Bone marrow (tissue), 2 donors: ENCODE measurements at places on chromosomes 5 and 9.
A peak's percentile ranks its signal among the peaks of the same experiment; 100 is the strongest.

DNA sequence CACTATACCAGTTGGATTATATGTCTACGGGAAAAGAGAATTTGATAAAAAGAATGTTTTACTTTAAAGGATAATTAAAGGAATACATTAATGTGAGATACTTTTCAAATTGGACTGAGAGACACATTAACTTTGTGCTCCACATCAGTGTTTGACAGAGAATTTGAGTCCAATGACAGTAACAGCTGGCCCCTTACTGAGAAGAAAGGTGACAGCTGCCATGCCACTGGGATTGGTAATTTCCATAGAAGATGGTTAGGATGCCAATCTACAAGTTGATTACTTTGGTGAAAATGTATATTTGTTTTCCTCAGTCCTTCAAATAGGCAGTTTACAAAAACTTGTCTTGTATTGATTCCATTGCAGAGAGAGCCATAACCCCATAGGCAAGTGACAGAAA lies 578.4 kb downstream of the SLCO4C1 start:
- no peak for DNase-seq

GRCh38 chr9:91162784-91163443 lies 198.8 kb downstream of the AUH start:
- no peak for DNase-seq

GRCh38 chr9:135536216-135536615 lies 9.7 kb upstream of the OBP2A start:
- no peak for DNase-seq

DNA sequence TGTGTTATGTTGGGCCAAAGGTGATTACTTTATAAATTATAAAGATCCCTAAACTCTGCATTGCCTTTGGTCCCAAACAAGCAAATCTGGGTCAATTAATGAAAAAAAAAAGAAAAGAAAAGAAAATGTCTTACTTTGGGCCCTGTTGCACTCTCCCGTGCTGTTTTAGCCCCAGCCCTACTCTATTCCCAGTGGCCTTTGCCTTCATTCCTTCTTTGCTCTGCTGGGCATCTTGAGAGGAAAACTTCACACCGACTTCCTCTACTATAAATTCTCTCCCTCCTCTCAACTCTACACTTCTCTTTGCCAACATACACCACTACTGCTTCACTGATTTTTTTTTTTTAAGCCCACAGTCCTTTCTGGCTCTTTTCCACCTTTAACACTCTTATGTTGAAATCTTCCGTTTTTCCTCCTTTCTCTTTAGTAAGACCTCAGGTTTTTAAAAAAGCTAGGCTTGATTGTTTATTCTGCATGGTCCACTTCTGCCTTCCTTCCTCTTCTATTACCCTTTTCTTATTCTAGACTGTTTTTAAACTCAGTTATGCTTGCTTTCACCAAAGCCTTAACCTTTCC lies 4.5 kb upstream of the MSMP start:
- DNase-seq = no peak

GRCh38 chr5:74541381-74541781 lies 99.1 kb downstream of the ENC1 start:
- DNase-seq = no peak

DNA sequence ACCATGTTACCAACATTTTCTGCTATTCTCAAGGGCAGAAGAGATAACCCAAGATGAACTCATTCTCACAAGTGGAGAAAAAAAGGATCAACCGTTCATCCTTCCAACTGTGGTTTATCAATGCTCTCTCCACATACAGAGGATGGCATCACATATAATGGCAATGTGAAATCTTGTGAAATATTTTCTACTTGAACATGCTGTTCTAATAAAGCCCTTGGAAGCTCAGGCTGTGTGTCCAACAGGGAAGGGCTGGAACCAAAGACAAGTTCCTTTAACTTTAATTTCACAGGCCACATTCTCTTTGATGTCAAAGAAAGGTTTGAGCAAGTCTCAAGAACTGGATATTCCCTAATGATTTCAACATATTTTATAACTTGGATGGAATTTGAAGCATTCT lies 230.5 kb downstream of the SPOCK1 start:
- DNase-seq = no peak

DNA sequence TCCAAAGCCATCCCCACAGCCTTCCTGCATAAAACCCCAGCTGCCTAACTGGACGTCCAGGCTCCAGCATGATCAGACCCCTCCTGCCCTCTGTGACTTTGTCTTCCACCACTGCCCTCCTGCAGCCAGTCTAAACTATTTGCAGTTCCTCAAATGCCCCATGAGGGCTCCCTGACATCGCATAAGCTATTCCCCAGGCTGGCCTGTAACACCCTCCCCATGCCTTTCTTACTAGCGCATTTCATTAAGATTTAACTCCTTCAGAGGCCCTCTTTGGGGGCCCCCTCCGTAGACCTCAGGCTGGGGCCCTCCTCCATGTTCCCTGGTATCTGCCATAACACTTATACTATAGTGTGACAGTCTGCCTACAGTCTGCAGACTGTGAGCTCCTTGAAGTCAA lies 15.5 kb upstream of the SMIM23 start:
- DNase-seq = no peak

- no peak for DNase-seq
Observed at GRCh38 chr9:77514886-77515711, 133.0 kb downstream of the GNA14 start.

DNA sequence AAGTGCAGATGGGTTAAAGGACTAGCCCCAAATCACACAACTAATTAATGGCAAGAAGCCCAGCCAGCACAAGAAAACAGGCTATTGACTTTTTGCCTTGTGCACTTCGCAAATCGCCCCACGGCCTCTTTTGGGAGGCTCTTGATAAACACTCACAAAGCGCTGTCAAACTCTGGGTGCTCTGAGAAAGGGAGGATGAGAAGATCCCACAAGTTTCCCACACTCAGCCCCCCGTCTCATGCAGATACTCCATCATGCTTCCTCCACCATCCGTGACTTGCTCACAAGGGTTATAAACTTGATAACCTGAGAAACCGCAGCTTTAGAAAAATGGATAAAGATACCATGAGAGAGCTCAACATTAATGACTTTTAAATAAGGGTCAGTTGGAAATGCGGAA lies 219.7 kb downstream of the EBF1 start:
- DNase-seq = no peak

DNA sequence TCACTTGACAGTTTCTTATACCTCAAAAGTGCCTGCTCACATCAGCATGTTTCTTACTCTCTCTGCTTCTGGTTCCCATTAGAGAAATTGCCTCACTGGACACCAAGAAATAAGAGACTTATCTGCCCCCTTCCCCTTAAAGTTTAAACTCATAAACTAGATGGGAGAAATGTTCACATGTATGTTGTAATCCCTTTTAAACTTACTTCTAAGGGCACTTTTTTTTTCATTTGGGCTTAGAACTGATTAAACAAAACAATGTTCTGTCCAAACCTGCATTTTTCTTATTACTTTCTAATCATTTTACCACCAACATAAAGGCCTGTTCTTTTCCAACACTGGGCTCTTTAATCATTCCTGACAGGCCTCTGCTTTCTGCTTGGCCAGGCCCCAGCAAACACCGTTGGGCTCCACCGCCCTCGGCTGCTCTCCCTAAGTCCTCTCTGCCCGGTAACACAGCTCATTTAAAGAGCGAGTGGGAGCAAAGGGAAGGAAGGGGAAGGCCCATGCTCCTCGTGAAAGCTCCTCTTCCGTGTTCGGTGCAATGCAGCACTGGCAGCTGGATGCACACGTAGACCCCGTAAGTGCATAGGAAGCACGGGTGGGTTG lies 53.4 kb downstream of the ROR2 start:
- no peak for DNase-seq

GRCh38 chr5:114308017-114308416 lies 53.9 kb upstream of the KCNN2 start:
- DNase-seq = no peak

GRCh38 chr5:72160959-72161358 lies 53.7 kb downstream of the MAP1B start:
- no peak for DNase-seq

- peak; percentile 54 for DNase-seq
Observed at GRCh38 chr9:114385397-114386181, 2.2 kb downstream of the AKNA start.

DNA sequence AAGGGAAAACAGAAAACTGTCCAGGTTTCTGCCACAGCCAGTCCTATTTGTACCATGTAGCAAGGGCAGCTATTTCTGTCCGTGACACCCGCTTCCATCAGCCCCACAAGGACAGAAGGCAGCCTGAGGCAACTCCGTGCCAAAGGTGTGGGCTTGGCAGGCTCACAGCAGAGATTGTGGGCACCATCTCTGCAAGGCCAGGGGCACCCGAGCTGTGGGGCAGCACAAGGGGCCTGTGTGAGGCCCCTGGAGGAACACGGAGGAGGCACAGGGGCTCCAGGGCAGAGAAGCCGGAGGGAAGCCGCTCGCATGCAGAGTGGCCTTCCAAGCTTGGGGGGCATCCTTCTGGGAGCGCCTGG lies 43.5 kb downstream of the COL23A1 start:
- no peak for DNase-seq

DNA sequence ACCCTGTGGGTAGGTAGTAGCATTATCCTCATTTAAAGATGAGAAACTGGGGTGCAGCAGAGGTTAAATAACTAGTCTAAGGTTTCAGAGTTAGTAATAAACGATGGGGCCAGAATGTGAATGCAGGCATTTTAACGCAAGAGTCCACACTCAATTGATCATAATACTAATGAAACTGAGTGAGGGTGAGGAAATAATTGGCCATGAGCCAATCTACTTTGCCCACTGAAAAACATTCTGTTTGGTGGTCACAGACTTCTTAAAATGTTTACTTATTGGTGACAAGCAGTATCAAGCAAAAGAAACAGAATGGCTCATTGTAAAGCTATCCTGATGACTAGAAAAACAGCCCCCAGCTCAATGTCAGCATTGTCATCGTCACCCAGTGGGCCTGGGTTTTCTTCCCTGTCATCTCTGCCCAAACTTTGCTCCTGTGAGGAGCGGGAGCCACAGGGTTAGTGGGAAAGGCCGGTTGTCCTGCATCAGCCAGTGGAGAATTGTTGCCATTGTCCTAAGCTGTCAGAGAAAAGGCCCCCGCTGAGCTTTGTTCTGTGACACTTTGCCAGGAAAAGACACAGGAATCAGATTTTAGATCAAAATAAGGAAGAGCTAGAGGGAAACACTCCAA lies 77.3 kb upstream of the MAN2A1 start:
- DNase-seq = no peak

DNA sequence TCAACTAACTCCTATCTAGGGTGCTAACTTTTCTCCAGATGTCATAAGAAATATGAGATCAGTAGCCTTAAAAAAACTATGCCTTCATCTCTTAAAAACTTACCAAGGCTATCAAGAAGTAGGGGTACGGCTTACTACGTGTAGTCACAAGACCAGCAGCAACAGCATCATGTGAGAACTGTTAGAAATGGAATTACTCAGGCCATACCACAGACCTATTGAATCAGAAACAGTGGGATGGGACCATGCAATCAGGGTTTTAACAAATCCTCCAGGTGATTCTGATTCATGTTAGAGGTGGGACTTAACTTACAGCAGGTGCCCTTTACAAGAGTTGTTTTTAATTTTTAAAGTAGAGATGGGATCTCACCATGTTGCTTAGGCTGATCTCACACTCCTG lies 4.6 kb downstream of the IFNE start:
- no peak for DNase-seq

DNA sequence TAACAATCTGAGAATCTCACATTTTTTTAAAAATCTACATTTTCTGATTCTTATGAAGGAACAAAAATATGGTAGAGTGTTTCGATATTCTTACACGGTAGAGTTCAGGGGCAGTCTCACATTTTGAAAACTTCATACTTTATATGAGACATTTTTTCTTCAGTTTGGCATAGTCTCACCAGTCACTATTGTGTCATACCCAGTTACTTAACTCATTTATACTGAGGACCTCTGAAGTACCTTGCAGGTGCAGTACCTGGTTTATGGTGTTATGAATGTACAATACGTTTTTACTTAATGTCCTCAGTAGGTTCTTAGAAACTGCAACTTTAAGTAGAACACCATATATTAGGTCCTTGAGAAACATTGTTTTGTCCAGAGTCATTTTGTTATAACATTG lies 196.6 kb downstream of the SGCD start:
- no peak for DNase-seq

GRCh38 chr5:150485693-150486401 lies 22.1 kb upstream of the NDST1 start:
- DNase-seq = peak; percentile 21

DNA sequence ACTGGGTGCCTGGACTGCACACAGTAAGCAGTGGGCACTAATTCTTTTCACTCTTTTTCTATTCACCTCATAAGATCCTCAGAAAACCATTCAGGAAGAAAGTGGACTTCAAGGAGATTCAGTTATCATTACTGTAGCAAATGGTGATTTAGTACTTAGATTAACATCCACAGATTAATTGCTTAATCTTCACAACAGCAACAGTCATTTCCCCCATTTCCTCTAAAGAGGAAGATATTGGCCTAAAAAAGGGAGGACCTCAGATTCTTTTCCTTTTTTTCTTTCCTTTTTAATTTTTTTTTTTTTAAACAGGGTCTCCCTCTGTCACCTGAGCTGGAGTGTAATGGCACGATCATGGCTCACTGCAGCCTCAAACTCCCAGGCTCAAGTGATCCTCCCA lies 64.4 kb downstream of the AUH start:
- DNase-seq = no peak

- DNase-seq = no peak
Observed at GRCh38 chr5:100827481-100827889, 75.6 kb downstream of the ST8SIA4 start.

DNA sequence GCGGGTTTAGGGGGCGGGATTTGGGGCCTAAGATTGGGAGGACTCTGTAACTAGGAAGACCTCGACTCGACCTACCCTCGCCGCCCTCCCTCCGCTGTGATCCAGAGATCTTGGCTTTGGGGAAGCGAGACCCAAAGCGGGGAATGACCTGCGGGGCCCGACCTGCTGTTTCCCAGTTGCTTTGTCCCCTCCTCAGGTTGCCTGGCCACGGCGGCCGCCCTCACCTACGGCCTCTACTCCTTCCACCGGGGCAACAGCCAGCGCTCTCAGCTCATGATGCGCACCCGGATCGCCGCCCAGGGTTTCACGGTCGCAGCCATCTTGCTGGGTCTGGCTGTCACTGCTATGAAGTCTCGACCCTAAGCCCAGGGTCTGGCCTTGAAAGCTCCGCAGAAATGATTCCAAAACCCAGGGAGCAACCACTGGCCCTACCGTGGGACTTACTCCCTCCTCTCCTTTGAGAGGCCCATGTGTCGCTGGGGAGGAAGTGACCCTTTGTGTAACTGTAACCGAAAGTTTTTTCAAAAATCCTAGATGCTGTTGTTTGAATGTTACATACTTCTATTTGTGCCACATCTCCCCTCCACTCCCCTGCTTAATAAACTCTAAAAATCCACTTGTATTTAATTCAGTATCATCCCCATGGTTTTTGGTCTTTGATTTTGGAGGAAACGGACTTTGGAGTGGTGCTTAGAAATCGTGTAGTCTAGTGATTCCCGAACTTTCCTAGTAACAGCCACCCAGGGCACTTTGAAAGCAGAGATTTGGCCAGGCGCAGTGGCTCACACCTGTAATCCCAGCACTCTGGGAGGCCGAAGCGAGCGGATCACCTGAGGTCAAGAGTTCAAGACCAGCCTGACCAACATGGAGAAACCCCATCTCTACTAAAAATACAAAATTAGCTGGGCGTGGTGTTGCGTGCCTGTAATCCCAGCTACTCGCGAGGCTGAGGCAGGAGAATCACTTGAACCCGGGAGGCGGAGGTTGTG lies 878 bp downstream of the HIGD2A start:
- no peak for DNase-seq
